ENCODE measurements at places on chromosomes 4 and X. TPM values are rescaled to one million over a fixed set of nuclear protein-coding genes. Genes with fewer than 3 reads are reported as not detected.

The ERVMER34-1 gene
- not detected for total RNA-seq

The PHKA1 gene
- total RNA-seq = 2.3 TPM

The MAGEA2 gene
- not detected for total RNA-seq

The CAPN6 gene
- not detected for total RNA-seq

The FOXR2 gene
- not detected for total RNA-seq

The TMEM129 gene
- 37.2 TPM for total RNA-seq

The CLDN34 gene
- not detected for total RNA-seq

The BTK gene
- total RNA-seq = not detected

The DYNLT3 gene
- 45.9 TPM for total RNA-seq

The PAGE2B gene
- not detected for total RNA-seq

The SYP gene
- total RNA-seq = 0.08 TPM

The TLR10 gene
- total RNA-seq = not detected

The VSIG1 gene
- not detected for total RNA-seq

The ADGRG4 gene
- not detected for total RNA-seq

The CACNA1F gene
- total RNA-seq = not detected

The TLR1 gene
- total RNA-seq = 0.68 TPM

The NAA11 gene
- total RNA-seq = not detected

The CFP gene
- total RNA-seq = 0.15 TPM

The PDZD11 gene
- 51.2 TPM for total RNA-seq

The EDA gene
- 0.35 TPM for total RNA-seq

The TRAM1L1 gene
- total RNA-seq = 0.35 TPM

The SORBS2 gene
- 4.8 TPM for total RNA-seq

The DCLK2 gene
- total RNA-seq = 12.2 TPM

The GPR50 gene
- total RNA-seq = not detected

The LETM1 gene
- total RNA-seq = 93.3 TPM

The GABRE gene
- 22.9 TPM for total RNA-seq

The BST1 gene
- total RNA-seq = 11.1 TPM

The CISD2 gene
- 46.8 TPM for total RNA-seq

The RAB39B gene
- 0.53 TPM for total RNA-seq

The WAS gene
- not detected for total RNA-seq

The H2BW2 gene
- not detected for total RNA-seq

The MAGEA9B gene
- not detected for total RNA-seq

The SPARCL1 gene
- total RNA-seq = 0.70 TPM

The ZCCHC4 gene
- total RNA-seq = 10.4 TPM

The TMPRSS11D gene
- total RNA-seq = not detected

Data from smooth muscle cell of the coronary artery (primary cell).